ENCODE measurements at places on chromosomes 16 and 17.

DNA sequence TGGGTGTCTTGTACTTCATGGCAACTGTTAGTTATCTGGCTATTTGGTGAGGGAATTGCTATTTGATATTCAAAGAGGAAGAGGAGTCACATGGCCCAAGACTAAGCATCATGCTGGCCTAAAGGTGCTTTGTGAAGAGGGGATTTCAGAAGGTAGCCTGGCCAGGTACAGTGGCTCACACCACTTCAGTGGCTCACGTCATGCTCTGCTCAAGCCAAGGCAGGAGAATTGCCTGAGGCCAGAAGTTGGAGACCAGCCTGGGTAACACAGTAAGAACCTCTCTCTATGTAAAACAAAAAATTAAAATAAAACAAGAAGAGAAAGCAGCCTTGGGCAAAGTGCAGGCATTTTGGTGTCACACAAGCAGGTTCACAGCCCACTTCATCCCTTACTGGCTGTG lies 6.4 kb upstream of the MT1B start:
- no peak for DNase-seq

GRCh38 chr17:66175892-66176291 lies 16.0 kb downstream of the CEP112 start:
- no peak for DNase-seq

DNA sequence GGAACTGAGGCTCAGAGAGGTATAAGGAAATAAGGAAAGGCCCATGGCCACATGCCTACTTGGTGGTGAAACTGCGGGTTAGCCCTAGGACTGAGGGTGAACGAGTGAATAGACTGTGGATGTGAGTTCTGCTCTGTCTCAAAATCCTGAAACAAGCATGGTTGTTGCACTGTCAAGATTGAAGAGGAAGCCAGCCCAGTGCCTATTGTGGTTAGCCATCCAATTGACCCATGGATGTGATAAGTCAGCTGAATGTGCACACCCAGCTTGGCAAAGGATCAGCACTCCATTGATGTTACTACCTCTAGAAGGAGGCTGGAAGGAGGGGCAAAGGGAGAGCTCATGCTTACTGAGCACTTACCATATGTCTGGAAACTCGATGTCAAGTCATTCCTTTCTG lies 4.5 kb downstream of the TMEM114 start:
- DNase-seq, result no peak

- peak; percentile 54 for DNase-seq
Measured at GRCh38 chr16:29900102-29900887, at the start of gene ASPHD1. Gene ASPHD1 (plus strand): TSS chr16:29900488. CDS start chr16:29900972, 484 bp downstream.

- DNase-seq, result no peak
Measured at GRCh38 chr16:77250400-77250799, 51.2 kb downstream of the SYCE1L start.

GRCh38 chr17:69473841-69474831 lies 59.6 kb downstream of the MAP2K6 start:
- DNase-seq, result no peak

- no peak for DNase-seq
Measured at GRCh38 chr17:76642994-76643393, 563 bp downstream of the ST6GALNAC1 start.

GRCh38 chr16:64543031-64543430 lies 578.8 kb downstream of the CDH11 start:
- DNase-seq, result no peak

- no peak for DNase-seq
Measured at GRCh38 chr17:50918933-50919296, 52.8 kb upstream of the TOB1 start.

GRCh38 chr16:50269061-50269705 lies 2.8 kb downstream of the ADCY7 start:
- no peak for DNase-seq

DNA sequence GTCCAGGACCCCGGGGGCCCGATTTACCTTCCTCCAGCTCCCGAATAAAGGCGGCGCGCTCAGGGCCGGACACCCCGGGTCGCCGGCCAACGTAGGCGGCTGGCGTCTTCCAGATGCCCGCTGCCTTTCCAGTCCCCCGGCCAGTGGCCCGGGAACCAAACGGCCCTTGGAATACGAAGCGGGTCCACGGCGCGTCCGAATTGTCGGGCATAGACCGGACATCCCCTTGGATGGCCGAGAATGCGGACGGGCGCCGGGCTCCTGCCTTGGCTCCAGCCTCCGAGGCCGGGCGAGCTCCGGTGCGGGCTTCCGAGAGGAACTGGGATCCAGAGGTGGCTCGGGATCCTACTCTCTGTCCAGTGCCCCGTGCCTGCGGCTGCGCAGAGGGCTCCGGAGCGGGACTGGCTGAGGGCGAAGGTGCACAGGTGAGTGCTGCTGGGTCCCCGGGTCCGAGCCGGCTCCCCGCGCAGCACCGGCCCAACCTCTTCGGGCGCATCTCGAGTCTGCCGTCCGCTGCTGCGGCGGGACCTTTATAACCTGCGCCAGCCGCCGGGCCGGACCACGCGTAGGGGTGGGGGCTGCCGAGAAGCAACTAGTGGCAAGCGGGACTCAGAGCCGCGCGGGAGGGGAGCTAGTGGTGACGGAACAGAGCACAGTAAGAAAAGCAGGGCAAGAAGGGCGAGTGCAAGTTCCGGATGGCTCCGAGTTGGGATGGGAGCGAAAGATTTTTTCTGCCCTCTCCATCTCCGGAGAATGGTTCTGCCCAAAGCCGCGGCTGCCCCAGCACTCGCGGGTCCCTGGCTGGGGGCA lies at the start of gene HAP1:
Gene HAP1, minus strand, starts transcription at position 505 of the 810 bp plus-strand sequence. Its CDS starts 9 bp downstream, at position 496.
- no peak for DNase-seq

- DNase-seq, result no peak
Measured at GRCh38 chr17:57953705-57954396, 1.4 kb downstream of the CUEDC1 start.

DNA sequence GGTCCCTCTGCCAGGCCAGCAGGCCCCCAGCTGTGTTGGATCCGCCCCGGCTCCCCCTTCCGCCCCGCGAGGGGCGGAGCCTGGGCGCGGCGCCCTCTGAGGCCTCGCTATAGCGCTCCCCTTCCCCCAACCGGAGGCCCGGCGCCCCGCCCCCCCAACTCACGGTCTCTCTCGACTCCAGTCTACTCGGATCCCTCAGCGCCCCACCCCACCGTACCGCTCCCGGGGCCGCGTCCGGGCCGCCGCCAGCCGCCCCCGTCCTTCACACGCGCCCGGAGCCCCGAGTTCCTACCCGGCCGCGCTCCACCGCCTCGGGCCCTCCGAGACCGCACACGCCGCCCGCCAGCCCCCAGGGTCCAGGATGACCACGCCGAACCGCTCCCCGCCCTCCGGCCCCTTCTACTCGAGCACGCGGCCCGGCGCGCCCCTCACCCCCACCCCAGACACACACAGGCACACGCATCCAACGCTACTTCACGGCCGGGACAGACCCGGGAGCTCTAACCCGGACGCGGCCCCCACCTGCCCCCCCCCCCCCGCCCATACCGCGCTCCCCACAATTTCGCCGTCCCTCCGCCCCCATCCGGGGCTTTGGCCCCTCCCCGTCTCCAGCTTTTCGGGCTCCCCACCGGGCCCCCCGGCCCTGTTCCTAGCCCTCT lies 1.4 kb downstream of the PHF23 start:
- peak; percentile 90 for DNase-seq

DNA sequence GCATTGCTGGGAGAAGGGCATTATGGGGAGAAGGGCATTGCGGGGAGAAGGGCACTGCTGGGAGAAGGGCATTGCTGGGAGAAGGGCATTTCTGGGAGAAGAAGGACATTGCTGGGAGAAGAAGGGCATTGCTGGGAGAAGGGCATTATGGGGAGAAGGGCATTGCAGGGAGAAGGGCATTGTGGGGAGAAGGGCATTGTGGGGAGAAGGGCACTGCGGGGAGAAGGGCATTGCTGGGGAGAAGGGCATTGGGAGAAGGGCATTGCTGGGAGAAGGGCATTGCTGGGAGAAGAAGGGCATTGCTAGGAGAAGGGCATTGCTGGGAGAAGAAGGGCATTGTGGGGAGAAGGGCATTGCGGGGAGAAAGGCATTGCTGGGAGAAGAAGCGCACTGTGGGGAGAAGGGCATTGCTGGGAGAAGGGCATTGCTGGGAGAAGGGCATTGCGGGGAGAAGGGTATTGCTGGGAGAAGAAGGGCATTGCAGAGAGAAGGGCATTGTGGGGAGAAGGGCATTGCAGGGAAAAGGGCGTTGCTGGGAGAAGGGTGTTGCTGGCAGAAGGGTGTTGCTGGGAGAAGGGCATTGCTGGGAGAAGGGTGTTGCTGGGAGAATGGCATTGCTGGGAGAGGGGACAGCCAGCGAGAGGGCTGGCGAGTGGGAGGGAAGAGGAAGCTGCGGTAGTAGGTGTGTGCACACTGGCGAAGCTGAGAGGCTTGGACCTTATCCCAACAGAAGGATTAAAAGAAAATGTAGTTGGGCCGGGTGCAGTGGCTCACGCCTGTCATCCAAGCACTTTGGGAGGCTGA lies 4.6 kb upstream of the PYDC1 start:
- DNase-seq, result no peak

- no peak for DNase-seq
Measured at GRCh38 chr17:45869676-45870341, 24.5 kb upstream of the MAPT start.

GRCh38 chr16:26194526-26194925 lies 502.8 kb downstream of the HS3ST4 start:
- no peak for DNase-seq

DNA sequence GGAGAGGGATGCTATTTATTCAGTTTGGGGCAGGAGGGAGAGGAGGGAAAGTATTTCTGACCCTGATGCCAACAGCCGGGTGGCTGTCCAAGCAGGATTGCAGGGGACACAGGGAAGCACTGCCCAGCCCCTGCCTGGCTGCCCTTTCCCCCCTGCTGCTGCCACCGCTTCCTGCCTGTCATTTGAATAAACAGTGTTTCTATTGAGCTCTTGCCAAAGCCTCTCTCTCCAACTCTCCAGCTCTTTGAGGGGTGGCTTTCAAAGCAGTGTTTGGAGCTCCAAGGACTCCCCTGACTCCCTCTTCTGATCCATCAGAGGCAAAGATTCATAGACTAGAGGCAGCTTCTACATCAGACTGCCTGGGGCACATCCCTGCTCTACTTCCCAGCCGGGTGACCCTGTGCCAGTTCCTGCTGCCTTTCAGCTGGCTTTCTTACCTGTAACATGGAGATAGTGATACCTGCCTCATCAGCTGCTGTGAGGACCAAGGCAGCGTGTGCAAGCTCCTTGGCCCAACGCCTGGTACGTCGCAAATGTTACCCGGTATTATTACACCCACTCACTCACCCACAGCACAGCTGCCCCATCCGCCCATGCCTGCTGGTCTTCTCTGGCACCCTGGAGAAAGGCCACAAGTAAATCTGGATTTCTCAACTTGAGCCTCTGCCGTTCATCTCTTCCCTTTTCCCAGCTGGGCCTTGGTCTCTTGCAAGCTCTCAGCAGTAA lies 9.5 kb downstream of the PROCA1 start:
- DNase-seq, result no peak

DNA sequence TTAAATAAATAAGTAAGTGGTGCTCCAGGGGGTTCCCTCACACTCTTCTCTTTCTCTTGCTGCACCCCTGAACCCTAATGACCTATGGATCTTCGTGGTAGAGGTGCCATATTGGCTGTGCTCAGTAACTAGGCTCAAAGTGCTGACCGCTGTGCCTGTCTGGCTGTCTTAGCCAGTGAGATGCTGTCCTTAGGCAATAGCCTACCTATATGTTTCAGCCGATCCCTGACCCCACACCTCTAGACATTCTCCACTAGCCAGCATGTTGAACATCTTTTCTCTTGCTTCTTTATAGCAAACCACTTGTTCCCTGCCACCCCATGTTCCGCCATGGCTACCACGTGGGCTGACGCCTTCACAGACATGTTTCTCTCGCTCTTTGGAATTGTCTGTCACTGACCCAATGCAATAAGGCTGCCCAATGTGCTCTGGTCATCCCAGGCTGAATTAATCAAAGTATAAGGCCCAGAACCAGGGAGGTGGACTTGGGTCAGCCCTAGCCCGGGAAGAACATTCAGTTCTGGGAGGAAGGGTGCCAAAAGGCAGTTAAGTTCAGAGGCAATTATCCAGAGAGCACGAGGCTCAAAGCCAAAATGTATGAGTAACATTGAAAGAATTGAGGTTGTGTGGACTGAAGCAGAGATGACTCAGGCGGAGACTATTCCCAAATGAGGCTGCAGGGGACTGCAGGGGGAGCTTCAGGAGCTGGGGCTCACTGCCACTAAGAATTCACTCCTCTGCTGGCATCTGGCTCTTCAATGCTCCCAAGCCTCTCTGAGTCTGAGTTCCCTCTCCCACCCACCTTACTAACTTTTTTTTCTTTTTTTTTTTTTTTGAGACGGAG lies 28.7 kb upstream of the TNRC6A start:
- no peak for DNase-seq

DNA sequence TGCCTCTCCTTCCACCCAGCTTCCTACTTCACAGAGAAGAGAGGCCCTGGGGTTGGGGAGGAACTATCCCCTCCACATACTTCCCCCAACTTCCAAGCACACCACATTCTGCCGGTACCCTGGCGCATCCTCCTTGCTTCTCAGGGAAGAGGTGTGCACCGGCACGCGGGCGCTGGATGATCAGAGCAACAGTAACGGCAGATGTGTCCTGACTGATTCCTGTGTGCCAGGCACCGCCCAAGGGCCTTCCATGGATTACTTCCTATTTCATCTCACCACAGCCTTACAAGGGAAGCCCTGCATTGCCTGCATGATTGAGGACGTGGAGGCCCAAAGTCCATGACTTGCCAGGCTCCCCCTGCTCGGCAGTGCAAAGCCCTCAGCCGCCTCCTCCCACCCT lies 21.1 kb upstream of the MLKL start:
- DNase-seq, result no peak

DNA sequence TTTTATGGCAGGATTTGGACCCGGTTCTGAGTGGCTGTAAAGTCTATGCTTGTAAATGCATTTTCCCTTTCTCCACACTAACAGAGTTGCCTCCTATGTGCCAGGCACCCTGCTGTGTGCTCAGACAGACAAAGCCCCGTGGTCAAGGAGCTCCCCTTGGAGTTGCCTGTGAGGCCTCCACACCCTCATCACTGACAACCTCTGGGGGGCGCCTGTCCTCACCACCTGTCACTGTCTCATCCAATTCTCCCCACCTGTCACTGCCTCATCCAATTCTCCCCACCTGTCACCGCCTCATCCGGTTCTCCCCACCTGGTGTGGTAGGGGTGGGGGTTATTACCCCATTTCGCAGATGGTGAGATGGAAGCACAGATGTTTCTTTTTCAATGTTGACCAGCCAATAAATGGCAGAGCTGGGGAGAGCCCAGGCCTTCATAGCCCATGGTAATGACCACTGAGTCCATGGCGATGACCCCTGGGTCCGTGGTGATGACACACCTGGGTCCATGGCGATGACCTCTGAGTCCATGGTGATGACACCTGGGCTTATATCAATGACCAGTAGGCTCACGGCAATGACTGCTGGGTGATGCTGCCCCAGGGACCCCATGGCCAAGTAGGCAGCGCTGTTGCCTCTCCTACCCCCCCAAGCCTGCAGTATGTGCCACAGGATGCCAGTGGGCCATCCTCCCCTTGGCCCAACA lies 150.1 kb downstream of the IRF8 start:
- no peak for DNase-seq

GRCh38 chr17:41653892-41654677 lies 29.7 kb upstream of the KRT17 start:
- DNase-seq, result no peak

GRCh38 chr16:68279726-68280558 lies 15.6 kb downstream of the SLC7A6 start:
- DNase-seq, result no peak

- DNase-seq, result peak; percentile 37
Measured at GRCh38 chr17:43556292-43556691, 10.2 kb upstream of the ETV4 start.

- DNase-seq, result no peak
Measured at GRCh38 chr16:85707528-85708095, 18.9 kb upstream of the GINS2 start.

GRCh38 chr17:39916918-39917317 lies 1.5 kb downstream of the GSDMB start:
- DNase-seq, result no peak

Data from hematopoietic multipotent progenitor cell treated with erythropoietin and hydrocortisone succinate and interleukin-3 and kit ligand, for 17 days (in vitro differentiated cells).